ENCODE measurements at places on chromosomes 3 and 15.

DNA sequence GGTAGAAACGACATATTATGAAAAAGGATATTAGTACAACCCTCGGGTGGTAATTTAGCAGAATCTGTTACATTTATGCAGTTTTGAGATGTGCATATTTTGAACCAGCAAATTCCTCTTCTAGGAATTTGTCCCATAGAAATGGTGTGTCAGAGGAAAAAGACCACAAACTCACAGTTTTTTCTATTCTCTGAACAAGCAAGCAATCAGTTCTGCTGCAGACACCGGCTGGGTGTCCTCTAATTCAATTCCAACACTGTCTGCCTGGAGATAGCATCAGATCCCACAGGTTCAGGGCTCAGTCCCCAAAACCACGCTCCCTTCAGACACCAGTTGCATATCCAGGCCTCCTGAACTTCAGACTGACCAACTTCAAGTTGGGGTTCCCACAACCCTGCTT, 36.4 kb downstream of the APH1B start:
- no peak for DNase-seq

- peak; percentile 44 for DNase-seq
These were observed 476.2 kb upstream of the RASGRP1 start for GRCh38 chr15:39040861-39041260.

DNA sequence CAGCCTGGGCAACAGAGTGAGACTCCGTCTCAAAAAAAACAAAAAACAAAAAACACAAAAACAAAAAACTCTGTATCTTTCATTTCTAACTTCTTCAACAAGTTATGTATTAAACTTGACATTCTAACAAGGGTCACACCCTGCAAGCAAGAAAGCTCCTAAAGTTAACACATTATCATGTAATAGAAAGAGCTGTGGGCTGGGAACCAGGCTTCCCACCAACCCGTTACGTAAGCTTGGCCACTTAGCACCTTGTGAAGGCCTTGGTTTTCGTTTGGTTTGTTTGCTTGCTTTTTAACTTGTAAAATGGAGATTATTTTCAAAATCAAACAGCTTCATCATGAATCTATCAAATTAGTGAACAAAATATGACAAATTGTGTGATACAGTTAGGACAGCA, 47.0 kb downstream of the HEG1 start:
- no peak for DNase-seq

GRCh38 chr15:35596285-35596684, 50.3 kb upstream of the DPH6 start:
- no peak for DNase-seq

DNA sequence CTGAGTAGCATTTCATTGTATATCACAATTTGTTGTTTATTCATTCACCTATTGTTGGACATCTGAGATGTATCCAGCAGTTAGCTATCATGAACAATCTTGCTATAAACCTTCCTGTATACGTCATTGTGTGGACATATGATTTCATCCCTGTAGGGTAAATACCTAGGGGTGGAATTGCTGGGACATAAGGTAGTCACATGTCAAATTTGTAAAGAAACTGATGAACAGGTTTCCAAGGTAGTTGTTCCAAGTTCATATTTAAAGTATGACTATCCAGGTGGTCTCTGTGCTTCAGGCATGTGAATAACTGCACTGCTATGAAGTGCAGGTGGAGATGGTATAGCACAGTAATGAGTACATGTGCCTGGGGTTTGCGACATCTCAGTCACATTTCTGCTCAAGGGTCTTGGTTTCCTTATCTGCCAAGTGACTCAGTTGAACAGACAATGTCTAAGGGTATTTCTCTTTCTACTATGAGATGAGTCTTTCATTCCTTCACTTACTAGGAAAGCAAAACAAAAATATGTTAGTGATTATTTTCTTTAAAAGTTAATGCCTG, 229.0 kb upstream of the HES1 start:
- DNase-seq = no peak

GRCh38 chr15:81387621-81388435, 13.8 kb upstream of the TMC3 start:
- no peak for DNase-seq

DNA sequence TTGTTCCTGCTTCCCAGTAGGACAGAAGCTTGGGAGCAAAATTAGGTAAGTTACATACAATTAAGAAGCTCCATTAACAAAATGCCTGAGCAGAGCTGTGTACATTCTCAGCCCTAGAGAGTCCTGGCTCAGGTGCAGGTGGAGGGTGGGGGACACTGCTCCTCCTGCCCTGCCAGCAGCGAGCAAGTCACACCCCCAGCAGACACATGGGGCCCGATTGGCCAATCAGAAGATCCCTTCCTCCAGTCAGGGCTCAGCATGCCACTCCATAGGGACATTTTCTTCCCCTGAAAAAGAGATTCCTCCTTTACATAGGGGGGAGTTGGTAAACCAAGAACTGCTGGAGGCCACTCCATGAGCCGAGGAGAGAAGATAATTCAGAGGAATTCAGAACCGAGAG, 62.1 kb downstream of the PLXNA1 start:
- DNase-seq = peak; percentile 48

DNA sequence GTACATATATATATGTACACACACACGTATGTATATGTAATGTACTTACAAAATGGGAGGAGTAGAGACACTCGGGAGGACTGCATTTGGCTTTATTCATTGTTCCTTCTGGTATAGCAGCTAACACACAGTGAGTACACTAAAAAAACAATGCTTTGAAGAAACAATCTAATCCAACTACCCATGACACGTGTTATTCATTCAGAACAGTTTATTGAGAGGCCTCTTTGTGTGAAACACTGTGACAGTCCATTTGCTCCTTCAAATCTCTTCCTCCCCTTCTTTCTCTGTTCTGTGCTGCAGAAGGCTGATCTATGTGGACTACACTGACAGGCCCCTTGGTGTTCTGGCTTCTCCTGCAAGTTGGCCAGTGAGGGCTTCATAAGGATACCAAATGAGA, 1075.9 kb upstream of the CFAP20DC start:
- DNase-seq = no peak

DNA sequence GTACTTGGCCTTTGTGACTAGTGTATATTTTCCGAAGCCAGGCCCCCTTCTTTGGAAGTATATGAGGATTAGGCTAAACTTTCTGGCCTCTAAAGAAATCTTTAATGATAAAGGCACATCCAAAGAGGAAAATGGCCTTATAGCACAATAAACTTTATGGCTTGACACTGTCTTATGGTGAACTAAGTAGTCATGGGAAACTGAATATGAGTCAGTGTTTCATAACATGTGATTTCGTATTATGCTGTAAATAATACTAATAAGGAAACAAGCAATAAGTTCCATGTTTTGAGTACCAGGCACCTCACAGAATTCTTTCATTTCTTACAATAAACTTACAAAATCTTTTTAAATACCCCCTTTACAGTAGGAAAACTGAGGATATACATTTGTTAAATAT, 8.2 kb downstream of the ZPLD1 start:
- DNase-seq = no peak

GRCh38 chr15:88707771-88708654, 69.2 kb downstream of the ISG20 start:
- no peak for DNase-seq

GRCh38 chr15:26628879-26629529, 143.9 kb downstream of the GABRB3 start:
- peak; percentile 6 for DNase-seq
